ENCODE measurements at places on chromosomes 12 and 14.

- DNase-seq, result no peak
These were observed 8.0 kb downstream of the SLC8A3 start for GRCh38 chr14:70180718-70181117.

DNA sequence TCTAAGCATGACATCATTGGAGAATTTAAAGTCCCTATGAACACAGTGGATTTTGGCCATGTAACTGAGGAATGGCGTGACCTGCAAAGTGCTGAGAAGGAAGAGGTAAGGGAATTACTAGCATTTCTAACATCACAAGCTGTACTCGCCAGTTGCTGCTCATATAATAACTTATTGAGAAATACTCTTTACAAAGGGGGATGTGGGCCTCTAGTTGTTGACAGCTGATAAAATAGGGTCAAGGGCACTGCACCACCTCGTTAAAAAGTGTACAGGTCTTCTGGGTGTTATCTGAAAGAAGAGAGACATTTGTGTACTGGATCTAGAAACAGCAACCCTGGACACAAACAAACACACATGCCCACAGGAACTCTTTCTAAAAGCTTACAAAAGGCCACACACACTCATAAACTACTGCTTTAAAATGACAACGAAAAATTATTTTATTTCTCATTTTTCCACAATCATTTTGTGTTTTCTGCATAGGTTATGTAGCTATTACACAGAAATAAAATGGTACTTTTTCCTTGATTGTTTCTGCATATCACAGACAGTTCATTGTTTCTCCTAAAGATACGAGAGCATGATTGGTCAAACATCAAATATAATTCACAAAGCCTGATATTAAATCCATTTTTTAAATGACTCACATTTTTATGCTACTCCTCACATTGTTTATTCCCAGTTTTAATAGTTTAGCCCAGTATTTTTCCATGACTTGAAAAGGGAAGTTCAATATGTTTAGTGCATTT lies 391.1 kb downstream of the PAWR start:
- DNase-seq, result no peak

DNA sequence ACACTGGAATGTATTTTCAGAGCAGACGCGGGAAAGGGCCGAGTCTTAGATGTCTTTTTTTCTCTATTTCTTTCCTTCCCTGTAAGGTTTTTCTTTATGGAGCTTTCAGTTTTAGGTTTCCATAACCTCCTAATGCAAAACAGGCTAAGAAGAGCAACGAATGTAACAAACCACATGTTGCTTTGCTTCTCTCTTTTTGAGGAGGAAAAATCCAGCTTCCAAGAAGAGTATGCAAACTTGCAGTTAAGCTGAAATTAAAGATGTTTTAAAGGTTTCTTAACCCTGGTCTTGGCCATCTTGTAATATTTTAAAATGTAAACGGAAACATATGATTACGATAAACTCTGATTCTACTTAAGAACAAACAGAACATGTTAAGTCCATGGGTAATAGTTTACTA lies 86.9 kb downstream of the PRICKLE1 start:
- no peak for DNase-seq

- DNase-seq, result no peak
These were observed 169.2 kb downstream of the CAPZA3 start for GRCh38 chr12:18907127-18907526.

- no peak for DNase-seq
These were observed 23.8 kb upstream of the LTBP2 start for GRCh38 chr14:74635847-74636246.

GRCh38 chr12:98968896-98969295 lies 323.8 kb downstream of the APAF1 start:
- no peak for DNase-seq

DNA sequence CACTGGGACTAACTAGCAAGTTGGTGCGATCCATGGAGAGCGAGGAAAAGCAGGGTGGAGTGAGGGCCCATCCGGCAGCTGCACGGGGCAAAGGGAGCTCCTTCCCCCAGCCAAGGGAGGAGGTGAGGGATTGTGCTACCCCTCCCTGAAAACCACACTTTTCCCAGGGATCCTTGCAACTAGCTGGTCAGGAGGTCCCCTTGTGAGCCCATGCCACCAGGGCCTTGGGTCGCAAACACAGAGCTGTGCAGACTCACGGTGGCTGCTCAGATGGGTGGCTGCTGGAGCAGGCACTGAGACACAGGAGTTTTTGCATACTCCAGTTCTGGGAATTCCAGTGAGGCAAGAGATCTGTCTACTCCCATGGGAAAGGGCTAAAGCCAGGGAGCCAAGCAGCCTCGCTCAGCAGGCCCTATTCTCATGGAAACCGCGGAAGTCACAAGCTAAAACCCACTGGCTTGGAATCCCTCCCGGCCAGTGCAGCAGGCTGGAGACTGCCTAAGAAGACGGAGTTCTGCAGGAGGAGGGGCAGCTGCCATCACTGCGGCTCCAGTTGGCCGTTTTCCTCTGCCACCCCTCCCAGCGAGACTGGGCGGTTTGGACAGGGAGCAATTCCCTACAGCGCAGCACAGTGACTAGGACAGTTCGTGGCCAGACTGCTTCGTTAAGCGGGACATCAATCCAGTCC lies 10.9 kb upstream of the ZNF705A start:
- no peak for DNase-seq

DNA sequence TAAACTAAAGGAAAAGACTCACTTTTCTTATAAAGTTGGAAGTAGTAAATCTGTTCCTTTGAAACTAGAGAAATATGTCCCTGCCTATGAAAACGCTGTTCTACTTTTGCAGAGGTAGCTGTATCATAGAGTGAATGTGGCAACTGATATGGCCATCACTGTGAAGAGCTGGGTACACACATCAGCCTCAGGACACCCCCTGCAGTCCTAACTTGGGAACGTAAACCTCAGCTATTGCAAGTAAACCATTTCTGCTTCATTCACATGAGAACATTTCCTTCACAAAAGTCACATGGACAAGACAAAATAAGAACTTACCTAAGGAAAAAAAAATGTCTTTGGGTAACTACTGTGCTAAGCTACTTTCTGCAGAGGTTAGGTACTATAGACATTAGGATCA lies 233.3 kb upstream of the PPFIA2 start:
- DNase-seq, result no peak

DNA sequence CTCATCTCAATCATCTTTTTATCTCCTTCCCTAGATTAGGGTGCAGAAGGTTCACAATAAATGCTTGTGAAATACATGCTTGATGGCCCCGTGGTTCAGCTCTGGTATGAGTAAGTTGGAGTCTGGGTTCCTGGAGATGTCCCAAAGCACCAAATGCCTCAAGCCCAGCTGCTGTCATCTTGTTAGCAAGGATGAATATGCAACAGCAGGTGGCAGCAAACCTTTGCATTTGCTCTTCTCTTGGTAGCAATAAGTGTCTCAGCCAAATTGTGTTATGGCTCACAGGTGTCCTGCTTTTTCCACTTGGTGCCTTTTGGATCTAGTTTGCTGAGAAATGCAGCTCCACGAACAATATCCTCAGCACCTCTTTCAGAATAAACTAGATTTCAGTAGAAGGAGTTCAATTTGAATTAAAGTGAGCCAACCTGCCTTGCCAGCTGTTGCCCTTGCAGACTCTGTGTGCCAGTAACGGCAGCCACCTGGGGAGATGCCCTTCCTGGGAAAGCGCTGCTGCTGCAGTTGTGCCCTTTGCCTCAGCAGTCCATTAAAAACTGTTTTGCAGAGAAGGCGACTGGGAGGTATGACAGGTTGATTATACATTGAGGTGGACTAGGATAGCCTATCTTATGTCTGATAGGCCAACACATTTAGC lies 417.3 kb downstream of the SNAPC1 start:
- peak; percentile 37 for DNase-seq

- peak; percentile 18 for DNase-seq
These were observed 250.9 kb upstream of the FOXN3 start for GRCh38 chr14:89667983-89668382.

DNA sequence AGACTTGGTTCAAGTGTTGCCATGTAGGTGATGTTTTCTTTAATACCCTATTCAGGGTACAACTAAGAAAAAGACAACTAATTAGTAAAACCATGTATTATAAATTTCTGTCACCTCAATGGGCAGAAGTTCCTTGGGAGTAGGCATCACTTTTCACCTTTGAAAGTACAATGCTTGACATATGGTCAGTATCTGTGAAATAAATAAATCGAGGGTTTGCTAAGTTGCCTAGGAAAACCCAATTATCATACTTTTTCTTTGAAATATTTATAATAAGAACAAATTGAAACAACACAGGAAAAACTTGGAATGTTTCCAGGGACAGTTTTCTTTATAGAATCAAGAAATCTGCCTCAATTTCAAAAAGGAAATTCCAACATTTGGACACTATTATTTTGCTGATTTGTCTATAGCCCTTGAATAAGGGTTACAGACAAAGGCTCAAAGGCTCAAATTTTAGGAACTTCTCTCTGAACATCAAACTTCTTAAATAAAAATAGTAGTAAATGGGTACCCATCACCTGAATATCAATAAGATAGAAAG lies 13.7 kb downstream of the FGD6 start:
- DNase-seq, result no peak

DNA sequence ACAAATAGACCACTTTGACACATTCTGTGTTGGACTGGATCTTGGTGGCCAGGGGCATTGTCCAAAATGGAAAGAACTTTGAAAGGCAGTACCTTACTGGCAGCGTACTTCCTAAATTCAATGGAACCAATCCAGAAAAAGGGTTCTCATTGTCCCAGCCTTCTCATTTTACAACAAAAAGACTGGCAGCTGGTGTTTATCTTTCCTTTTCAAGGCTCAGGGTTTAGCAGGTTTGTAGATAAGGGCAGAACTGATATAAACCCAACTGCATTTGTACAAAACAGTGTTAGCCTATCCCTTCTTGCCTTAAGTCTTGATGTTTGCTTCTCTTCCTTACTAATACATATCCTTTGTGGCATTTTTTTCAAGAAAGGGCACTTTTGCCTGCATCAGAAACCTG lies 7.7 kb downstream of the THAP2 start:
- DNase-seq, result no peak

DNA sequence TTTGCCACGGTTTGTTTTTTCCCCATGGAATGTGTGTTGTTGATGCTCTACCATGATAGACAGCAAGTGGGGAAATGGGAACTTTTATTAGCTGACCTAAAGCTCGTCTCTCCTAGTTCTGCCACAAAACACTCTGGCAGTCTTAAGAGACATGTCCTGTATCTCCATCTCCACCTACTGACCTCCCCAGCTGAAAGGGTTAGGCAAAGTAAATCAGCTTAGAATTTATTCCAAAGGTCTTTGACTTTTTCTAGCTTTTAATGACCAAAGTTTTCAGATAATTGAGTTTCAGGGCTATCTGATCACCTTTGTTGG lies 9.4 kb upstream of the ADIPOR2 start:
- DNase-seq, result no peak

GRCh38 chr14:59278111-59278510 lies 89.6 kb downstream of the DAAM1 start:
- DNase-seq, result no peak

DNA sequence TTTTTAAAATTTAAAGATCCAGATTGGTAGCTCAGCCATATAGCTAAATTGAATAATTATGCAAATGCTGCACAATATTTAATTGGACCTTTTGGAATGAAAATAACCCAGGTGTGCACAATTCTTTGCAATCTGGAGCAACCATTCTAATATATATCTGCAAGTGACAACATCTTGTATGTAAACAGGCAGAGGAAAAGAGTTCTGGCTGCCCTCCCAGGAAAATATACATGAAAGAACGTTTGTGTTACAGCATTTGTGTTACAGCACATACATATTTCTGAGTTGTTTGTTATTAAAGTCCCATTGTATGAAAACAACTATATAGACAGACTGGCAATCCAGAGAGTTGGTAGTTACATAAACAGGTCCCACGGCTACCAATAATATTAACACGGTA lies 377.5 kb downstream of the DIO2 start:
- DNase-seq, result no peak

DNA sequence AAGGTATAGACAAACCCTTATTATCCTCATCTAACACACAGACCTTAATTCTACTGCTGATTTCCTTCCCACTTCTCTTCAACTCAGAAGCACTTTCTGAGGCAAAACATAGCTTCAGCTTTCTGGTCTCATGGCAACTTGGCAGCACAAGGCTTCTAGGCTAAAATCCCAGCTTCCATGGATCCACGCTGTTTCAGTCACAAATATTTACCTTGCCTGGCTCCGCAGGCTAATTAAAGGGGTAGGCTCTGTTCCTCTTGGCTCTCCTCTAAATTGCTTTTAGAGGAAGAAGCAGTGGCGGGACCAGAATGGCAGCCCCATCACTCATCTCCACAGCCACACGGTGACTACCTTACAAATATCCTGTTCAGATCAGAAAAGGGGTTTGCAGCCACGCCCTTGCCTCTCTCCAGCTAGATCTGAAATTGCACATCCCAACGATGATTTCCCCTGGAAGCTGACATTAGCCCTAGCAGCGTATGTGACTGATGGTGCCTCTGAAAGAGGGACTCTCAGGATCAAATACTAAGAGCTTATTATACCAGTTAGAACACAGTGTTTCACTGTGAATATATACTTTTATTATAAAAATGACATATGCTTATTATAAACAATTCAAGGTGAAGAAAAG lies 221.5 kb upstream of the NUDT4 start:
- DNase-seq, result no peak

GRCh38 chr12:119780786-119781434 lies 96.2 kb downstream of the CIT start:
- DNase-seq, result peak; percentile 23

- no peak for DNase-seq
These were observed 162.7 kb downstream of the EGLN3 start for GRCh38 chr14:33788161-33788560.

GRCh38 chr14:67944605-67945004 lies 125.0 kb downstream of the RAD51B start:
- no peak for DNase-seq

- DNase-seq, result no peak
These were observed 63.9 kb upstream of the GRIP1 start for GRCh38 chr12:66742508-66743367.

GRCh38 chr14:74983343-74983742 lies 19.4 kb upstream of the EIF2B2 start:
- DNase-seq, result no peak

DNA sequence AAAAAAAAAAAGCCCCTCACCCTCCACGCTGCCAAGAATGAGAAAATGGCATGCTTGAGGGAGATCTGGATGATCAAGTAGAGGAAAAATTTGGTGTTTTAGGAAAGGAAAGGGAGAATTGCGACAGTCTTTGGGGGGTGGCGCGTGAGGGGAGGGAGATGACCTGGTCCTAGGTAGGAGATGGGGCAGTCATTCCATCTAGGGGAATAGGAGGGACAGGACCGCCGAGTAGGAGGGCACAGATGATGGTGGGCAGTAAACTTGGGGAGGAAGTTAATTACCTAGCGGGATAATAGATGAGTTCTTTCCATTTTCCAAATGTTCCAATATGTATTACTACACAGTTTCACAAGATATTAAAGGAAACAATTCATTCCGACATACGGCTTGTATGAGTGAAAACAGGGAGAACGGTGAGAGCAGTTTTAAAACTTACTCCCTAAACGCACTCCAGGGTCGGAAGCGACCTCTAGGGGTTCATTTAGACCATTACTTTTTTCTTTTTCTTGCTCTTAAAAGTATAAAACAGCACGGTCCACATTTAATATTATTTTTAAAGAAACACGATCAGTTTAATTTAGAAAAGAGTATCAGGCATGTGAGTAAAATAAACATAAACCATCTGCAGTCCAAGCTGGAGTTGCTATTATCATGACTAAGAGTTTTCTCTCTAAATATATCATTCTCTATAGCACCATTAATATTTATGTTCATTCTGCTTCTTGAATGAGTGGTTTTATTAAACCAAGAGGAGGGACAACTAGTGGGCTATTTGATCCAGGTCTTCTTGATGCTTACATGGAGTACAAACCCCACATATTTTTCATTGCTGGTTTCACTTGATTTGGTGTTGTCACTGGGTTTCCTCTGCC lies 3.0 kb upstream of the FNTB start:
- DNase-seq, result no peak

- DNase-seq, result no peak
These were observed 45.2 kb downstream of the RDH12 start for GRCh38 chr14:67746927-67747326.
